ENCODE measurements at places on chromosomes 12 and 14.

DNA sequence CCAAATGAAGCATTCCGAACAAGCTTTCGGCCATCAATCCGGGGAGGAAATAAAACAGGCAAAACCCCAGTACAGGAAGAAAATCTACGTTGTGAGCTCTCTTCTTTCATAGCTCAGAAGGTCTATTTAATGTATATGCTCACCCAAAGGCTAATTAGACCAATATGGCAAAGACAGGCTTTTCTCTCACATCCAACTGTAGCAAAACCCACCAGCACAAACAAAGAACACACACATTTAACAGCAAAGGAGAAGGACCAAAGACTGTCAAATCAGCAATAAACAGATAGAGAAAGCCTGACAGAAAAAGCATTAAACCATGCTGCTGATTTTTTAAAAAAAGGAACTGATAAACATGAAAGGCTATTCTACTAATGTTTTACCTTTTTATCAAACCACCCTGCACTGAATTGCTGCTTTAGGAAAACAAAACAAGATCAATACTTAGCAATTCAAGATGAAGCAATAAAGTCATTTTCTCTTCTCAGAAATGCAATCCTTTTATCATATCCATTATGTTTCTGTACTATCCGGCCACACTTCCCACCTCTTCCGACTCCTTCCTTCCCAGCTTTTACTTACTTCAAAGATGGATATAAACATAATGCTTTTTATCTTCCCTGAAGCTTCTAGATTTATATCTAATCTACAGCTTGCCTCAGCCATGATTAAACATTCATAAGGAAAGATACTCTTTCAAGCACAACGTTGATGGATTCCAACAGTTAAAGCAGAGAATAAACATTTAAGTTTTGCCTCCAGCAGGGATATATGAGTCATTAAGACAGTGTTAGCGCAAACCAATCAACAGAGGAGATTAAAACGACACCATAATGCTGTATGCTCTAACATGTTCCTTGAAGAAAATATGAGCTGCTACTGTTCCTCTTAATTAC, 74.6 kb upstream of the BBS10 start:
- no peak for DNase-seq

DNA sequence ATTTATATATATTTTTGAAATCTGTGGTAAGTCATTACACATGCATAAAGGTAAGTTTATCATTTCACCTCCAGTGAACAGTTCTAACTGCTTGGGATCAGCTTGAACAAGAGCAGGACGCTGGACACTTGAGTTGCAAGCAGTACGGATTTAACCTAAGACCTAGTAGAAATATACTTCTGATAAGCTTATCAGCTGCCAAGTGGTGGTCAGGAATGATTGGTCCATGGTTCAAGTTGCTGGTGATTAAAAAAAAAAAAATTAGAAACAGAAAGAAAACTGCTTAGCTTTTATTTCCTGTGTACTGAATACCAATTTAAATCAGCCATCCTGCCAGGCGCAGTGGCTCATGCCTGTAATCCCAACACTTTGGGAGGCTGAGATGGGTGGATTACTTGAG, 88.6 kb downstream of the AEBP2 start:
- no peak for DNase-seq

- no peak for DNase-seq
Measured at GRCh38 chr12:145369-145960, 68.5 kb downstream of the SLC6A12 start.

GRCh38 chr12:6863586-6864321, 3.6 kb upstream of the TPI1 start:
- no peak for DNase-seq

DNA sequence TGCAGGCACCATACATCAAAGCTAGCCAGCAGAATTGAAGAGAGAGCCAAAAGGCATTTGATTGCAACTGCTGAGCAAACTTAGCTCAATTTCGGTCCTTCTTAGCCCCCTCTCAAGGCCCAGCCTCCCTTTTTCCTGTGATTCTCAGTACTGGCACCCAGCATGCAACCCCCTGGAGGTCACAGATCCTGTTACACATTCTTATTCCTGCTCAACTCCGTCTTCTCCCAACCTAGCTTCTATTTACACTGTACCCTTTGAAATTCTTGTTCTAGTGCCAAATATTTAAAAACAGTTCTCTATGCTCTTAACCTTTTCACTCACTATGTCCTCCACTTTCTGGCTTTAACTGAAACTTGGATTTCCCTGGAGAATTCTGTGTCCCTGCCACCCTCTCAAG, 131.3 kb upstream of the CPSF6 start:
- DNase-seq = no peak

DNA sequence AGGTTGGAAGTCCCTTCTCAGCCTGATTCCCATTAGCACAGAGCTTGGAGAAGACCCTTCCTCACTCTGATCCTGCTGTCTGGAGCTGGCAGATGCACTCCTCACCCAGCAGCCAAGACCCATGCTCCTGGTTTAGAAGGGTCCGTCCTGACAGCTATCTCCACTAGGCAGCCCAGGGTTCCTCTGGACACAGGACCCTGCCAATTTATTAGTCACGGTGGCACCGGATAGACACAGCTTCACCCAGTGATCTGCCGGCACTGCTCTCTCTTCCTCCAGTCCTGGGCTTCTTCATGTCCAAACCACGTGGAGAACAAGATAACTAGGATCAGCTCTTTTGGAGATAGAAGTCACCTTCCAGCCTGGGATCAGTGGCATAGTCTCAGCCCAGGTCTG, 26.2 kb upstream of the TCL1B start:
- DNase-seq = no peak

GRCh38 chr12:42326541-42327226, 717 bp downstream of the PPHLN1 start:
- DNase-seq = no peak

- no peak for DNase-seq
Measured at GRCh38 chr14:61147831-61148549, 133.1 kb downstream of the TMEM30B start.

DNA sequence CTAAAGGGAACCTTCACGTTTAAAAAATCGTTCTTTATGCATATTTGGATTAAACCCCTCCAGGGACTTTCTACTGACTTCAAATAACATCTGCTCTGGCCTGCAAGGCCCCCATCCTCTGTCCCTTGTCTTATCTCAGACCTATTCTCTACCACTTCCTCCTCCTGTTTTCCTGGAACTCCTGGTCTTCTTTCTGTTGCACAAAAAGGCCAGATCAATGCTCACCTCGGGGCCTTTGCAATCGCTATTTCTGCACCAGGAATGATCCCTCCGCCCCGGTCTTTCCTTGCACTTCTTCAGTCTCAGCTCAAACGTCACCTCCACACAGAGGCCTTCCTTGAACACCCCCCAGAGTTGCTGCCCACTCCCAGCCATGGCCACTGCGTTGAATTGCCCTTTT, 57.6 kb upstream of the BEGAIN start:
- no peak for DNase-seq

DNA sequence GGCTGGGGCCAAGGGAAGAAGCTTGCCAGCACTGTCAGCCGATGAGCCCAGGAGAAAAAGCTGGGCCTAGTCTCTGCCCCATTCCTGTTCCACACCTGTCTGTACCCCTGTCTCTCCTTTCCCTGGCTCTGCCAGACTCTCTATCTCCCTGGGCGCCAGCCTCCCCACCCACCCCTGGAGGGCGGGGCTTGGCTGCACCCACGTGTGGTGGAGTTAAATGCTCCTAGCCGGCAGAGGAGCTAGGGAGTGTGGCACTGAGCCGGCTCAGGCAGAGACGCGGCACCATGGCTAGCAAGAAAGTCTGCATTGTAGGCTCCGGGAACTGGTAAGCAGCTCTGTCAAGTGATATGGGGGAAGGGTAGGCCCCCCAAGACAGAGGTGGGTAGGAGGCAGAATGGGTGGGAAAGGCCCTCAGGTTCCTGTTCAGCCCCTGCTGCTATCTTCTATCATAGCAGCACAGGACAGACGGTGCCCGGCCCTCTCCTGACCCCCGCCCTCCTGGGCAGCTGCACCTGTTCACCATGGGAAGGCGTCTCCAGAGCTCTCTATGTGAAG, at the start of gene GPD1:
TSS of gene GPD1 (plus strand) at position 242 of the 555 bp plus-strand sequence. CDS start at position 285, 43 bp downstream.
- DNase-seq = peak; percentile 36

DNA sequence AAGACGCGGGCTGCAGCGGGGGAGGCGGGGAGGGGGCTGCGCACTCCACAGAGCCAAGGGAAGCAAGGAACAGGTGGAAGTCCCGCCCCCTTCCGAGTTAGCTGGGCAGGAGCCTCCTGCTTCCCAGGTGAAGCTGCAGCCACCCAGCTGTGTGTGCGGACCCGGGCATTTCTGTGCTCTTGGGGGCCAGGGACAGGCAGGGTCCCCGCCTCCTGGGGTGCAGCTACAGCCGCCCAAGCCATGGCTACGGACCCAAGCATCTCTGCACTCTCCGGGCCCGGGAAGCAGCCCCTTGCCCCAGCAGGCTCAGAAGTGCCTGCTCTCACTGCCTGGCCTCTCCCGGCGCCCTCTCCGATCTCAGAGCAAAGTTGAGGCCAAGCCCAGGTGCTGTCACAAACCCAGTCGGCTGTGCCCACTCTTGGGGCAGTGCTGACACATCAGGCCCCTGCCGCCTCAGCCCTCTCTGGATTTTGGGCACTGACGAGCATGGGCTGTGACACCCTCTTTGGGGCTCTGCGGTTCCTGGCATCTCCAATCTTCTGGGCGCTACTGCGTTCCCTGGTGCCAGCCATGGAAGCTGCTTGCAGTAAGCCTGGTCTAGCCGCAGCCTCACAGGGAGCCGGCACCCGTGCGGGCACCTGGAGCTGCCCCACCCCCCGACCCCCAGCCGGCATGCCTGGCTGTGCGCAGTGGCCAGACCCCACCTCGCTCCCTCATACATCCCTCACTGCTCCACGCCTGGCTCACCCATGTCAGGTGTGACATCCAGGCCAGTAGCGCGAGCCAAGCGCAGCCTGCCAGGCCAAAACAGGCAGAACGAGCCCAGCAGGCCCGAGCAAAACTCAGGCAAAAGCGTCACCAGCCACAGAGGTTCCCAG, 8.5 kb upstream of the MGAT4C start:
- DNase-seq = no peak

- no peak for DNase-seq
Measured at GRCh38 chr12:85633491-85633890, 202.7 kb downstream of the RASSF9 start.

DNA sequence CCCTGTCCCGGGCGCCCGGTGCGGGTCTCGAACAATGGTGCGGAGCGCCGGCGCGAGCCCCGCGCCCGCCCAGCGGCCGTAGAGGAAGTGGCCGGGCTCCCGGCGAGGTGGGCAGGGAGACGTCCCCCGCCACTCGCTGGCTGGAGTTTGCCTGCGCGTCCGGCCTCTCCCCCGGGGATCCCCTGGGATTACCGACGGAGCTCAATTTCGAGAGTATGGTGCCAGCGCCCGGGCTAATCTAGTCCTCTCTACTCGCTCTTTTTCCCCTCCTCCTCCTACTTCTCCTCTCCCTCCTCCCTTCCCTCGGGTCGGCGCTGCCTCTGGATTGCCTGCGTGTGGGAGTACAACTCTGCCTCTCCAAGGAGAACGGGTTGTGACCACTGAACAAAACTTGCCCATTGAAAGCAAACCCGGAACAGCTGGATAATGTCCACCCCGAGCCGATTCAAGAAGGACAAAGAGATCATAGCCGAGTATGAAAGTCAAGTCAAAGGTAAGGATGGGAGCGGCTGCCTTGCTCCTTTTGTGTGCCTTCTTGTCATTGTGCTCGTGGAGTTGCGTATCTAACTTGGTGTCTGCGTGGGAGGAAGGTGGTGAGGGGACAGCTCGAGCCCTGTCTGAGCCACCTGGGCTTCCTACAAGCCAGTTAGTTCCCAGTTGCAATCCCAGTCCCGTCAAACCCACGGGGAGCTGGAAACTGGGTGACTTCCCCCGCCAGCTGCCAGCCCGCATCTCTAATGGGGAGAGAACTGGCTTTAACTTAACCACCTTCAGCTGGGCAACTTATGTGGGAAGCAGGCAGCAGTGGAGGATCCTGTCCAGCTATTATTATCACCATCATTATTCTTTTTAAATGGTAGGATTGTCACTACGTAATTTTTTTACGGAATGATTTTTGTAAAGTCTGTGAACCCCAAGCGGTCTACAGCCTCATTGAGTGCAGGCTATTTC, at the start of gene SRGAP1:
TSS of gene SRGAP1 (plus strand) at position 310 of the 951 bp plus-strand sequence. CDS start at position 427, 117 bp downstream.
- peak; percentile 5 for DNase-seq

- DNase-seq = no peak
Measured at GRCh38 chr12:116071555-116072230, 205.8 kb downstream of the MED13L start.

- no peak for DNase-seq
Measured at GRCh38 chr12:51852404-51853137, 4.1 kb upstream of the FIGNL2 start.

Measured in stimulated activated CD4-positive, alpha-beta T cell treated with anti-CD3 and anti-CD28 coated beads, Interleukin-4, amount 100 ng/mL, for 24 hours (primary cell).